Right ventricle myocardium superior (tissue), 1 donor: ENCODE measurements at places on chromosomes 1 and 21. TPM values are rescaled to one million over a fixed set of nuclear protein-coding genes. Genes with fewer than 3 reads are reported as not detected.

DNA sequence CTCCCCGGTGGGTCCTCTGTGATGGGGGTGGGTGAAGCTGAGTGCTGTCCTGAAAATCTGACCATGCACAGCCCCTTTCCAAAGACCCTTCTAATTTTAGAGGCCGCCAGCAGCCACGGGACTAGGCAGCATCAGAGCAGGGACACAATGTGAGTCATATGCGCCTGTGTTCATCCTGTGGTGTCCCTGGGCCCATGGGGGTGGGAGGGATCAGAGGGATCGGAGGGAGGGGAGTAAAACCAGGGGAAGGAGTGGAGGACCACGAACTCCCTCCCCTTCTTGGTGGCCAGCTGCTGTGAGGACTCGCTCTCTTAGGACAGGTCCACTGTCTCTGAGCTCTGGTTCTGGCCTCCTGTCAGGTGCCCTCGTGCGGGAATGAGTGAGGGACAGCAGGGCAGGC lies 61.5 kb downstream of the ADARB1 start:
- DNase-seq: no peak

DNA sequence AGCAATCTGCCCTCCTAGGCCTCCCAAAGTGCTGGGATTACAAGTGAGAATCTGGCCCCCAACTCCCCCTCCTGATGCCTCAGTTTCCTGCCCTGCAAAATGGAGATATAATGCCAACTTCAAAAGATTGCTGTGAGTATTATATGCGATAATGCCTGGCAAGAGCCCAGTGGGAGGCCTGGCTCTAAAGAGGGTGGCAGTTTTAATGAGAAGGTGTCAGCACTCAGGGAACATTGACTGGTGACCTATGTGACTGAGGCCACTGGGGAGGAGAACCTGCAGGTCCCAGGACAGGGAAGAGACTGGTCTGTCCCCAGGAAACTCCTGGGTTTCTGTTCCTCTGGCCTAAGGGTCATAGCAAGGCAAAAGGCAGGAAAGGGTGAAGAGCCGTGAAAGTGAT lies 11.0 kb downstream of the HSPG2 start:
- no peak for DNase-seq

- no peak for DNase-seq
Observed at GRCh38 chr1:172781513-172782140, 122.7 kb downstream of the FASLG start.

DNA sequence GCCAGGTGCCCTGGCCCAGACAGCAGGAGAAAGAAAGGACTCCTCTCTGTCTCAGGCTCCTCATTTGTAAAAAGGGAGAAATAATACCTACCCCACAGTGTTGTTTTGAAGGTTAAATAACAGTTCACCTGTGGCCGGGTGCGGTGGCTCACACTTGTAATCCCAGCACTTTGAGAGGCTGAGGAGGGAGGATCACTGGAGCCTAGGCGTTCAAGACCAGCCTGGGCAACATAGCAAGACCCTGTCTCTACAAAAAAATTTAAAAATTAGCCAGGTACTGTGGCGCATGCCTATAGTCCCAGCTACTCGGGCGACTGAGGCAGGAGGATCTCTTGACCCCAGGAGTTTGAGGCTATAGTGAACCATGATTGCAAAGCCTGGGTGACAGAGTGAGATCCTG lies 2.5 kb upstream of the TMEM200B start:
- no peak for DNase-seq

DNA sequence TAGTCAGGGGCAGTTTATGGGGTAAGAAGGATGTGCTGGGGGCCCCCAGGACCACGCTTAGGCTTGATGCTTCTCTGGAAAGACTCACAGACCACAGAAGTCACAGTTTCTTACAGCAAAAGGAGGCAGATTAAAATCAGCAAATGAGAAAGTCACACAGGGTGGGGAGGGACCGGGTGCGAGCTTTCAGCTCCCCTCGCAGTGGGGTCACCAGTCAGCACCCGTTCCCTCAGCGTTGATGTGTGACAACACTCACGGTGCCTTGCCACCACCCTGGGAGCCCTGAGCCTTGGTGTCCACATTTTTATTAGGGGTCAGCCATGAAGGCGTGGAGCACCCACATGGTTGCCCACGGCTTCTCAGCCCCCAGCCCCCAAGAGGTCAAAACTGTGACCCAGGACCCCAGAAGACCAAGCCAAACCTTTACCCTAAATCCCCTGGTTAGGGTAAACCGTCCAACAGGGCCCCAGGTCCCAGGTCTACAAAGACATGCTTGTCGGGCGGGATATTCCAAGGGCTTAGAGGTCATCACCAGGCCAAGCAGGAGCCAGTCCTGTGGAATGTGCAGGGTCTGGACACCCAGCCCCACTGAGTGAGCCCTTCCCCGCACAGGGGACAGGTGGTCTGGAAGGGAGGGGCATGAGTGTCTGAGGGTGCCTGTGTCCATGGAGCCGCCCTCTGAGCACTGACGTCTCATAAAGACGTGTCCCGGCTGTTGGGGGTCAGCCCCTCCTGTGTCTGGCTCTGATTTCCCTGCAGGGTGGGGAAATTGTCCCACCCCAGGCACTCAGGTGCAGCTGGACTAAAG lies 64.5 kb upstream of the ABCG1 start:
- no peak for DNase-seq

MCOLN2 gene
- 0.27 TPM for total RNA-seq
